Sigmoid colon (tissue), 7 donors: ENCODE measurements at places on chromosomes 11 and 22. TPM values are rescaled to one million over a fixed set of nuclear protein-coding genes. Genes with fewer than 3 reads are reported as not detected.

Gene CCDC73
- total RNA-seq, result not detected

Gene MMP8
- total RNA-seq, result not detected

Gene CCDC117
- total RNA-seq, result 27.1 TPM

Gene TMEM45B
- total RNA-seq, result not detected

Gene GGTLC2
- not detected for total RNA-seq

Gene ARVCF
- 14.6 TPM for total RNA-seq

Gene LMO1
- not detected for total RNA-seq

Gene MS4A2
- 1.6 TPM for total RNA-seq

Gene OR2AG1
- total RNA-seq, result not detected

Gene AAMDC
- total RNA-seq, result 29.1 TPM

Gene OVOL1
- not detected for total RNA-seq

Gene RGL4
- total RNA-seq, result not detected

Gene CCDC116
- total RNA-seq, result 2.5 TPM

Gene NFRKB
- 20.9 TPM for total RNA-seq

Gene FXYD2
- 6.6 TPM for total RNA-seq

Gene CHRDL2
- 19.5 TPM for total RNA-seq

Gene CRYBA4
- total RNA-seq, result not detected

Gene SLC22A8
- total RNA-seq, result not detected

Gene LSP1
- total RNA-seq, result 32.7 TPM

DNA sequence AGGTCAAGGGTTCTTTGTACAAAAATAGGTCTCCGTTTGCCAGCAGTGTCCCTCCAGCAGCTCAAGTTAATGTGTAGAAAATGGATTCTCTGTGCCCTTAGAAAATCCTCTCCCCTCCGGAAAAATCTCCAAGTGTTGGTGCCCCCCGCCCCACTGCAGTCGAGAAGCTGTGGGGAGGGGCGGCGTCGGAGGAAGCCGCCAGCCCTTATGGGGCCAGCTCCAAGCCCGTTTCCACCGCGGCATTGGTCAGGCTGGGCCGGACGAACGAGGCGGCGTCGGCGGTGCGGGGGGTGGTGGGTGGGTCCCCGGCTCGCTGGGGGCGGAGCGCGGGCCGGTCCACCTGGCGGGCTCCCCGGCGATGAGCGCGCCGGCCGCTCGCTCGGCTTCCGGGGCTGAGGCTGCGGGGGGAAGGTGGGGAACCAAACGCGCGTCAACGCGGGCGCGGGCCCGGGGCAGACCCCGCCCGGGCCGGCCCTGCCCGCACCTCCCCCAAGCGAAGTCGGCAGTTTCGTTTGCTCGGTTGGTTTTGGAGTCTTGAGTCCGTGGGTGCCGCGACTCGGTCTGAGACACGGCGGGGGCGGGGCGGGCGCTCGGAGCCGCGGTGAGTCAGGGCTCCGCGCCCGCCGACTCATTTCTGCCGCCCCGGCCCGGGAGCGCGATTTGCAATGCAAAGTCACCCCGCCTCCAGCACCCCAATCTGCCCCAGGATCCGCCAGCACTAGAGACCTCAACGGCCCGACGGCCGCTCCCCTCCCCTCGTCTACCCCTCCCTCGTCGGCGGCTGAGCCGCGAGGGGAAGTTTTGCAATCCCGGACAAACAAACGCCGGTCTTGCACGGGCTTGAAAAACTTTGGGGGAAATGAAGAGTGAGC lies 1.4 kb downstream of the ASCL2 start:
- no peak for DNase-seq
- H3K27me3 ChIP-seq, result peaks cover 49% of the 10 kb centered on the region
- peak overlapping the region; percentile 16 for H3K4me3 ChIP-seq
- H3K4me1 ChIP-seq, result peaks cover 32% of the 10 kb centered on the region

DNA sequence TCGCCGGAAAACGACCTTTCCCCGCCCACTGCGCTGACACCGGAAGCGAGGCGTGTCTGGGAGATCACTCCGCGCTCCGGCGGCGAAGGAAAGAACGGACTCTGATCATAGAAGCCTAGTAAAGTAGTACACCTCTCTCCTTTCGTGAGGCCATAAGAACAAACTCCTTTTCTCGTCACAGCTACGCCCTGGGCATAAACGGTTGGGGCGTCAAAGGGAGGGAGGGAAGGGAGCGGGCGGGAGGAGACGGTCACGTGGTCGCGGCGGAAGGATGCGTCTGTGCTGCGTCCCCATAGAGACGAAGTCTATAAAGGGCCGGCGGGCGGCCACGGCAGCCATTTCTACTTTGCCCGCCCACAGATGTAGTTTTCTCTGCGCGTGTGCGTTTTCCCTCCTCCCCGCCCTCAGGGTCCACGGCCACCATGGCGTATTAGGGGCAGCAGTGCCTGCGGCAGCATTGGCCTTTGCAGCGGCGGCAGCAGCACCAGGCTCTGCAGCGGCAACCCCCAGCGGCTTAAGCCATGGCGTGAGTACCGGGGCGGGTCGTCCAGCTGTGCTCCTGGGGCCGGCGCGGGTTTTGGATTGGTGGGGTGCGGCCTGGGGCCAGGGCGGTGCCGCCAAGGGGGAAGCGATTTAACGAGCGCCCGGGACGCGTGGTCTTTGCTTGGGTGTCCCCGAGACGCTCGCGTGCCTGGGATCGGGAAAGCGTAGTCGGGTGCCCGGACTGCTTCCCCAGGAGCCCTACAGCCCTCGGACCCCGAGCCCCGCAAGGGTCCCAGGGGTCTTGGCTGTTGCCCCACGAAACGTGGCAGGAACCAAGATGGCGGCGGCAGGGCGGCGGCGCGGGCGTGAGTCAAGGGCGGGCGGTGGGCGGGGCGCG lies at the start of gene ATF4:
TSS of gene ATF4 (plus strand) at position 337 of the 880 bp plus-strand sequence. CDS start 884 bp downstream, outside the sequence.
- peak within 1 kb of the TSS; percentile 99 for H3K27ac ChIP-seq
- H3K27me3 ChIP-seq, result no peaks in the 10 kb centered on the region
- peaks cover 32% of the 10 kb centered on the region for H3K36me3 ChIP-seq
- DNase-seq, result peak; percentile 95
- H3K4me3 ChIP-seq, result peak within 1 kb of the TSS; percentile 99
- no peaks in the 10 kb centered on the region for H3K4me1 ChIP-seq

GRCh38 chr11:120146413-120147093 lies 8.6 kb upstream of the TRIM29 start:
- peaks cover 17% of the 10 kb centered on the region for H3K27me3 ChIP-seq
- H3K4me1 ChIP-seq, result no peaks in the 10 kb centered on the region
- no peak overlapping the region for H3K27ac ChIP-seq
- H3K36me3 ChIP-seq, result no peaks in the 10 kb centered on the region
- H3K4me3 ChIP-seq, result no peak overlapping the region

- H3K4me3 ChIP-seq, result no peak overlapping the region
- peaks cover 22% of the 10 kb centered on the region for H3K4me1 ChIP-seq
- no peaks in the 10 kb centered on the region for H3K36me3 ChIP-seq
- no peaks in the 10 kb centered on the region for H3K27me3 ChIP-seq
These were observed 34.6 kb downstream of the FLRT1 start for GRCh38 chr11:64070314-64070681.

- no peaks in the 10 kb centered on the region for H3K36me3 ChIP-seq
- H3K4me3 ChIP-seq, result no peak overlapping the region
- no peaks in the 10 kb centered on the region for H3K27me3 ChIP-seq
- H3K27ac ChIP-seq, result no peak overlapping the region
These were observed 20.6 kb downstream of the CYTH4 start for GRCh38 chr22:37302674-37303555.

GRCh38 chr22:44620129-44620840 lies 81.7 kb upstream of the PRR5 start:
- H3K36me3 ChIP-seq, result no peaks in the 10 kb centered on the region
- no peaks in the 10 kb centered on the region for H3K4me1 ChIP-seq
- no peak overlapping the region for H3K4me3 ChIP-seq
- DNase-seq, result peak; percentile 76
- no peak overlapping the region for H3K27ac ChIP-seq

- no peak for DNase-seq
- no peak overlapping the region for H3K27ac ChIP-seq
- H3K36me3 ChIP-seq, result no peaks in the 10 kb centered on the region
- H3K4me1 ChIP-seq, result peaks cover 83% of the 10 kb centered on the region
- H3K27me3 ChIP-seq, result no peaks in the 10 kb centered on the region
- H3K4me3 ChIP-seq, result no peak overlapping the region
These were observed 14.4 kb downstream of the PRSS23 start for GRCh38 chr11:86814775-86815174.

- H3K4me1 ChIP-seq, result no peaks in the 10 kb centered on the region
- H3K36me3 ChIP-seq, result no peaks in the 10 kb centered on the region
- H3K4me3 ChIP-seq, result no peak overlapping the region
- H3K27me3 ChIP-seq, result no peaks in the 10 kb centered on the region
These were observed 57.2 kb downstream of the WNT11 start for GRCh38 chr11:76148941-76149613.

DNA sequence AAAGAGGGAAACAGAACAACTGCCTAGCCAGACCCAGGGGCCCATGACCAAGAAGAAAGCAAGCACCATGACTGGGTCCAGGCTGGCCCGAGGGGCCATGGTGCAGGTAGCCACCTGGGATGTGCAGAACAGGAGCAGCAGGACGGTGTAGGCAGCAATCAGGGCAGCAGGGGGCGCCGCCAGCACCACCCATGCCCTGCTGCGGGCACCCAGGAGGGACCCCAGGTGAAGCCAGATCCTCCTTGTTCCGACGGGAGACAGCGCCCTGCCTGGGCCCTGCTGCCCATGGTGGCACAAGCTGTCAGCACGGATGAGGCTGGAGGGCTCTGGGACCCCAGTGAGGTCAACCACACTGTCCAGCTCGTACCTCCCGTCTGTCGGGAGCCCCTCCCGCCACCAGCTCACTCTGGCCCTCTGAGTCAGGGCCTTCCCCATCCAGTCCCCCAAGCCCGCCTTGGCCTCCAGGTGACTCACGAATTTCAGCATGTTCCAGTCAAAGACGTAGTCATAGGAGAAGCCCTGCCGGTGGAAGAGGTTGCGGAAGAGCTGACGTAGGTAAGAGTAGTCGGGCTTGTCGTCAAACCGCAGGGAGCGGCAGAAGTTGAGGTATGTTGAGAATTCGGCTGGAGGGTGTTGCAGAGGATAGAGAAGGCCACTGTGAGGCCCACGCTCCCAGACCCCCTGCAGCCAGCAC lies 18.8 kb downstream of the CSNK1E start:
- H3K4me3 ChIP-seq, result no peak overlapping the region
- no peak overlapping the region for H3K27ac ChIP-seq
- no peaks in the 10 kb centered on the region for H3K27me3 ChIP-seq
- peaks cover under 1% of the 10 kb centered on the region for H3K4me1 ChIP-seq
- DNase-seq, result no peak

- no peaks in the 10 kb centered on the region for H3K36me3 ChIP-seq
- H3K4me1 ChIP-seq, result no peaks in the 10 kb centered on the region
- no peak overlapping the region for H3K4me3 ChIP-seq
- H3K27me3 ChIP-seq, result no peaks in the 10 kb centered on the region
- peak; percentile 87 for DNase-seq
- peak overlapping the region; percentile 60 for H3K27ac ChIP-seq
These were observed 191.0 kb downstream of the NAV2 start for GRCh38 chr11:19903620-19904069.

- H3K4me3 ChIP-seq, result peak overlapping the region; percentile 5
- no peaks in the 10 kb centered on the region for H3K36me3 ChIP-seq
- DNase-seq, result peak; percentile 91
- H3K27ac ChIP-seq, result peak overlapping the region; percentile 81
- no peaks in the 10 kb centered on the region for H3K27me3 ChIP-seq
- H3K4me1 ChIP-seq, result peaks cover 19% of the 10 kb centered on the region
These were observed 8.4 kb downstream of the DAGLA start for GRCh38 chr11:61688365-61689163.

- no peak for DNase-seq
- H3K36me3 ChIP-seq, result no peaks in the 10 kb centered on the region
- H3K4me3 ChIP-seq, result no peak overlapping the region
- H3K27ac ChIP-seq, result no peak overlapping the region
- H3K4me1 ChIP-seq, result peaks cover 10% of the 10 kb centered on the region
- no peaks in the 10 kb centered on the region for H3K27me3 ChIP-seq
These were observed 16.0 kb downstream of the PIM3 start for GRCh38 chr22:49976439-49977175.

- H3K27ac ChIP-seq, result no peak overlapping the region
- H3K36me3 ChIP-seq, result no peaks in the 10 kb centered on the region
- no peak for DNase-seq
These were observed 41.6 kb downstream of the USP35 start for GRCh38 chr11:78230161-78230877.

DNA sequence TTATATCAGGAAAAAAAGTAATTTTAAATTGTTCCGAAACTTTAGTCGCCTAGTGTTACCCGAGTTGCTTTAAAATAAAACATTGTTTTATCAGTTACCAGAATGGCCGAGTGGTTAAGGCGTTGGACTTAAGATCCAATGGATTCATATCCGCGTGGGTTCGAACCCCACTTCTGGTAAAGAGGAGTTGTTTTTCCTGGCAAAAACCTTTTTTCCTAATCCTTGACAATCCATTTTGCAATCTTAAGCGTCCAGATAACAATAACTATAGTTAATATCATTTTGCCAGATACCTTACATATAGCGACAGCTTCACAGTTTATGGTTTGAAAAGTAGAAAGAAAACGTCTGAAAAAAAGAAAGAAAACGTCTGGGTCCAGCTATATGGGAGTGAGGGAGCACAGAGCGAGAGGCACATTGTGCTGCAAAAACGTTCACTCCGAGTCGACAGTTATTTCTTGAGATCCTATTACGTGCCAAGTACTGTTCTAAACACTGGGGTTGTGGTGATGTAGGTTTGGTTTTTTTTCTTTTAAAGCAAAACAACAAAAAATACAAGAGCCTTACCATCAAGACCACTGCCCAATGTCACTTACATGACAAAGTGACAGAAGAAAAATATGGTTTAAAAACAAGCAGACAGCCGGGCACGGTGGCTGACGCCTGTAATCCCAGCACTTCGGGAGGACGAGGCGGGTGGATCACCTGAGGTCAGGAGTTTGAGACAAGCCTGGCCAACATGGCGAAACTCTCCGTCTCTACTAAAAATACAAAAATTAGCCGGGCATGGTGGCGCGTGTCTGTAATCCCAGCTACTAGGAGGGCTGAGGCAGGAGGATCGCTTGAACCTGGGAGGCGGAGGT lies 40.6 kb downstream of the OR4D9 start:
- peak overlapping the region; percentile 46 for H3K4me3 ChIP-seq
- H3K36me3 ChIP-seq, result no peaks in the 10 kb centered on the region
- H3K4me1 ChIP-seq, result no peaks in the 10 kb centered on the region
- H3K27ac ChIP-seq, result peak overlapping the region; percentile 82
- no peaks in the 10 kb centered on the region for H3K27me3 ChIP-seq

GRCh38 chr11:76243193-76243956 lies 37.1 kb upstream of the WNT11 start:
- no peak overlapping the region for H3K4me3 ChIP-seq
- H3K27ac ChIP-seq, result no peak overlapping the region
- H3K27me3 ChIP-seq, result peaks cover 9% of the 10 kb centered on the region
- H3K4me1 ChIP-seq, result no peaks in the 10 kb centered on the region
- DNase-seq, result no peak

DNA sequence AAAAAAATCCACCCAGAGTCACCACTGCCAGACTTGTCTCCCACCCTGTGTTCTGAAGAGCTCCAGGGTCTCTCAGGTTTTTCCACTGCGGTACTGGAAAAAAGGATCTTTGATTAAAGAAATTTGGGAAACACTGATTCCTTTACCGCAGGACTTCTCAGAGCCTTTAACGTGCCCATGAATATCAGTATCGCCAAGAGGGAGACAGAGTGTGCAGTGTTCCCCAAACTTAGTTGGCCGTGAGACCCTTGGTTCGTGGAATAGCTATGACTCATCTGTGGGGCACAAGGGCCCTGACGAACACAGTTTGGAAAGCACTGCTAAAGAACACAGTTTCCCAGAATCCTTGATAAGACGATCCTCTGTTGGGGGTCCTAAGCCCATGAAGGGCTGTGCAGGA lies 31.7 kb downstream of the SYT7 start:
- DNase-seq, result no peak
- no peaks in the 10 kb centered on the region for H3K4me1 ChIP-seq
- H3K27ac ChIP-seq, result no peak overlapping the region
- peaks cover 11% of the 10 kb centered on the region for H3K27me3 ChIP-seq
- no peak overlapping the region for H3K4me3 ChIP-seq
- no peaks in the 10 kb centered on the region for H3K36me3 ChIP-seq
